Left cardiac atrium (tissue), 4 donors: ENCODE measurements at places on chromosomes 2 and 18. TPM values are rescaled to one million over a fixed set of nuclear protein-coding genes. Genes with fewer than 3 reads are reported as not detected.

The PDCL3 gene
- total RNA-seq, result 21.4 TPM

The KCNIP3 gene
- 4.1 TPM for total RNA-seq

The CDKL4 gene
- 0.88 TPM for total RNA-seq

The HYCC2 gene
- 17.9 TPM for total RNA-seq

The DOK6 gene
- 11.2 TPM for total RNA-seq

The ABHD1 gene
- 3.2 TPM for total RNA-seq

The SH3BP4 gene
- 15.1 TPM for total RNA-seq

The L3MBTL4 gene
- total RNA-seq, result 19.1 TPM

The GTF2A1L gene
- not detected for total RNA-seq

The TMEM169 gene
- 0.13 TPM for total RNA-seq
